Astrocyte of the spinal cord (primary cell): ENCODE measurements at places on chromosomes 2 and 18.
A peak's percentile ranks its signal among the peaks of the same experiment; 100 is the strongest.

DNA sequence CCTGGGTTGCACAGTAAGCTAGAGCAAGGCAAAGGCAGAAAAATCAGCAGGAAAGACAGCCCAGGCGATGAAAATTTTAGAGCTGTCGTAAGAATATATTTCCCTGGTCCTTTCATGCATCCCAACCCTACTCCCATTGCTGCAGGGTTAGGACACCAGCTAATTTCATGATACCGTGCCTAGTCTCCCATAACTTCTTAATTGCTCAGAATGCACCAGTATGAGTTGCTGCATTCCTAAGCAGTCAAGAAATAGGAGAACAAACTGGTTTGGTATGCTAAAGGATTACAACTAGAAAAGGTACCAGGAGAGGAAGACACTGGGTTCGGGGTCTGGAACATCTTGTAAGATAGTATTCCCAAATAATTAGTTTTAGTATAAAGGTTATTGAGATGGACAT, 269.4 kb upstream of the NRXN1 start:
- no peak for DNase-seq

GRCh38 chr2:113080134-113080533, 12.4 kb downstream of the IL1F10 start:
- DNase-seq: peak; percentile 12

- peak; percentile 22 for DNase-seq
Observed at GRCh38 chr2:240149943-240150784, 9.7 kb upstream of the OTOS start.

DNA sequence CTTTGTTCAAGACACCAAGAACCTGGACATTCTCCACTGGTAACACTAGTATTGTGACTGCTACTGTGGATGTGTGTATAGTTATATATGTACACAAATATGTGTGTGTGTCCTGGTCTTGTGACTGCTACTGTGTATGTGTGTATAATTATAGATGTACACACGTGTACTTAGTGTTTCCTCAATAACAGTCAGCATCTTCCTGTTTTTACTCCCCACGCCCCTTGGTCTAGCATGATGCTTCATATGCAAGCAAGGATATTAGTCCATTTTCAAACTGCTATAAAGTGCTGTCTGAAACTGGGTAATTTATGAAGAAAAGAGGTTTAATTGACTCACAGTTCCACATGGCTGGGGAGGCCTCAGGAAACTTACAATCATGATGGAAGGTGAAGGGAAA, 802.7 kb downstream of the RNF144A start:
- no peak for DNase-seq

- DNase-seq: no peak
Observed at GRCh38 chr18:60372132-60372531, 443 bp downstream of the MC4R start.

GRCh38 chr2:121288454-121289231, 3.6 kb upstream of the TFCP2L1 start:
- no peak for DNase-seq

DNA sequence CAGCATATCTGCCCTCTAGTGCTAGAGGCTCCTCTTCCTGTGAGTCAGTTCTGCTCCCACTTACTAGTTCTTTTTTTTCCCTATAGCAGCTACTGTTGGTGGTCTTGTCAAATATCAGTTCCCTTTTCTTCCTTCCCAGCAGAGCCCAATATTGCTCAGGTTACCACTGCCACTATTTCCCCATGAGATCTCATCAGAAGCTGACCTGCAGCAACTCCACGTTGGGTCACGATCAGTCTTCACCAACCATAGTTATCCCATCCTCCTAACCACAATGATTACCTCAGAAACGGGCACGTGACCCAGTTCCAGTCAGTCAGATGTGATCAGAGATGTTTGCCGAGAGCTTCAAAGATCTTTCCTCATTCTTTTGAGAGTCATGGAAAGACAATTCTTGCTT, 59.7 kb upstream of the CAPN13 start:
- no peak for DNase-seq

DNA sequence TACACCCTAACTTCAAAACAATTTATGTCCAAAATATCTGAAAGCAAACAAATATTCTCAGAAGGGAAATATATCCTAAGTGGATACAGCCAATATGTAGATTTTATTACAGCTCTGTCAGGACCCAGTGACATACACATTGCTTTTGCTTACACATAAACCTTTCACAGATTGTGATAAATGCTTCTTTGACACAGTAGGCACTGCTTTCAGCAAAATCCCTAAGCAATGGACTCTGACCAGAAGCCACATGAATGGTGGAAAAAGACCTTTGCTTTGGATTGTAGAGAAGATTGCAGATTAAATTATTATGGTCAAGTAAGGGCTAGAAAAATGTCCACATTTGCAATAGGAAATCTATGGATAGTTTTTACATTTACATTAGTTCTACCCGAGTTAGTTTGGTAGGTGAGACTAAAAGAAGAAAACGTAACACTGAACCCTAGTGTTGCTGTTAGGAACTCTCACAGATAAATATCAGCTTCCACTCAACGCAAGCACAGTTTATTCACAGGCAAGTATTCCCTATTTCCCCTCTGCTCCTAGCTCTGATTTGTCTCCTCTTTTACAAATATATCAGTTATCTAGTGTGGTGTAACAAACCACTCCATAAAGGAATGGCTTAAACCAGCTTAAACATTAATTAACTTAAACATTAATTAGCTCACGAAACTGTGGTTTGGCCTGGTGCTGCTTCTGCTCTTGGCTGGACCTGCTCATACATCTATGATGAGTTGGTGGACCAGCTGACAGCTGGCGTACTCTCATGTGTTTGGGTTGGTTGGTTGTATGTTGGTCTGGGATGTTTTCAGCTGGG, 23.6 kb upstream of the SERPINE2 start:
- no peak for DNase-seq

GRCh38 chr18:2656981-2657512, 1.5 kb downstream of the SMCHD1 start:
- peak; percentile 24 for DNase-seq

GRCh38 chr2:161414042-161415033, 1.8 kb upstream of the TBR1 start:
- DNase-seq: peak; percentile 29

GRCh38 chr18:58139459-58140386, 95.7 kb downstream of the NEDD4L start:
- DNase-seq: no peak

DNA sequence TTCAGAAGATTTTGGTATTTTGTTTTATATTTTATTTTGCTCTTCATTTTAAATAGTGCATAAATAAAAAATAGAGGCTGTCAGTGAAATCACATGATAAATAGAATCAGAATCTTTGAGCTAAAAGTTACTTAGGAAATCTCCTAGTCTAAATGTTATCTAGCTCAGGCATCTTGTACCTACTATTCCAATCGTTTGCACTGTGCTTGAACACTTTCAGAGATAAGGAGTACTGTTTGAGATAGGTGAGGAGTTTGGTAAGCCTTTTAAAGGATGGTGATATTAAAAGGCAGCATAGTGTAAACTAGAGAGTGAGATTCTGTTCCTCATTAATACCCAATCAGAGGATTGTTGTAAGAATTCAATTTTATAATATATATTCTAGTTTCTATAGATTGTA, 157.2 kb upstream of the MYO3B start:
- DNase-seq: no peak

GRCh38 chr2:10028988-10029874, 14.1 kb upstream of the KLF11 start:
- peak; percentile 49 for DNase-seq

DNA sequence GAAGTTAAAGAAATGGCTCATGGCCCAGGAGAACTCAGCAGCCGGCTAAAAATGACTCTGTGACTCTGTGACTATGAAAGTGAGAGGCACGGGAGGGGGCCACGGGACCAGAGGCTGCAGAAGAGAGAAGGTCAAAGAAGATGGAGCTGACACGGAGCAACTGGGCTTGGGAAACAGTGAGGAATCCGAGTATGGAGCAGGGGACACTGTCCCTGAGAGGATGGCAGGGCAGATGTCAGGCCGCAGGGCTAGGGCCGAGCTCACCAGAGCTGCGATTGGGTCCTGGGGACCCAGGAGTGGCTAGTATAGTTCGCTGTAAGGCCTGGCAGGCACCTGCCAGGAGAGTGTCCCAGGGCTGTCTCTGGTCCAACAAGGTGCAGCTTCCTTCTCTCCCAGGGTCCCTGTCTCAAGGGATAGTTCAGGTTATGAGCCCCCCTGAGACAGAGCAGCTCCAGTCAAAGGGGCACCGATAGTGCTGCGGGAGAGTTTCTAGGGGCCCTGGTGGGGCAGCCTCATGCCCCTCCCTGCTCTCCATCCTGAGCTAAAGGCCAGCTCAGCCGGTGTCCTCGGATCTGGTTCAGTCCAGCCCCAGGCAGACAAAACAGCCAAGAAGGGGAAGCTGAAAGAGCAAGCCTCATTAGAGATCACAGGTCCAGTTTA, 42.7 kb downstream of the CIB4 start:
- DNase-seq: no peak

DNA sequence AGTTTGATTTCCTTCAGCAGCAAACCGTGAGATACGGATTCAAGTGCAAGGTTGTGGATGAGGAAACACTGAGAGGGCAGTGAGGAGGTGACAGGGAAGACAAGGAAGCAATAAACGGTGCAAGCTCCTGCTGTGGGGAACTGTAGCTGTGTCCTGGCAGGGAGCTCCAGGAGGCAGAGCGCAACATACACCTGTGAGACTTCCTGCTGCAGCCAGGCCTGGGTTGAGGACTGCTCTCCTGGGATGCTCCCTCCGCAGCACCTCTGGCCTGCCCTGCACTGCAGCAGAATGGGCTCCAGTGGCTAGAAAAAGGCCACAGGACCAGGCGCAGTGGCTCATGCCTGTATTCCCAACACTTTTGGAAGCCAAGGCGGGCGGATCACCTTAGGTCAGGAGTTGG, 85.5 kb downstream of the MRO start:
- no peak for DNase-seq

GRCh38 chr2:26724784-26725520, 32.4 kb downstream of the KCNK3 start:
- no peak for DNase-seq

DNA sequence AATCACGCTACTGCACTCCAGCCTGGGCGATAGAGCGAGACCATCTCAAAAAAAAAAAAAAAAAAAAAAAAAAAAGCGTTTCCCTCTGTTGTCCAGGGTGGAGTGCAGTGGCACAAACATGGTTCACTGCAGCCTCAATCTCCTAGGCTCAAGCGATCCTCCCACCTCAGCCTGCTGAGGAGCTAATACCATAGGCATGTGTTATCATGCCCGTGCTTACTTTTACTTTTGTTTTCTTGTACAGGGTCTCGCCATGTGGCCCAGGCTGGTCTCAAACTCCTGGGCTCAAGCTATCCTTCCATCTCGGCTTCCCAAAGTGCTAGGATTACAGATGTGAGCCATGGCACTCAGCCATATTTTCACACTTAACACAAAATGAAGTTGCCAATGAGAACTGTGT, 37.5 kb downstream of the PSME4 start:
- DNase-seq: no peak

DNA sequence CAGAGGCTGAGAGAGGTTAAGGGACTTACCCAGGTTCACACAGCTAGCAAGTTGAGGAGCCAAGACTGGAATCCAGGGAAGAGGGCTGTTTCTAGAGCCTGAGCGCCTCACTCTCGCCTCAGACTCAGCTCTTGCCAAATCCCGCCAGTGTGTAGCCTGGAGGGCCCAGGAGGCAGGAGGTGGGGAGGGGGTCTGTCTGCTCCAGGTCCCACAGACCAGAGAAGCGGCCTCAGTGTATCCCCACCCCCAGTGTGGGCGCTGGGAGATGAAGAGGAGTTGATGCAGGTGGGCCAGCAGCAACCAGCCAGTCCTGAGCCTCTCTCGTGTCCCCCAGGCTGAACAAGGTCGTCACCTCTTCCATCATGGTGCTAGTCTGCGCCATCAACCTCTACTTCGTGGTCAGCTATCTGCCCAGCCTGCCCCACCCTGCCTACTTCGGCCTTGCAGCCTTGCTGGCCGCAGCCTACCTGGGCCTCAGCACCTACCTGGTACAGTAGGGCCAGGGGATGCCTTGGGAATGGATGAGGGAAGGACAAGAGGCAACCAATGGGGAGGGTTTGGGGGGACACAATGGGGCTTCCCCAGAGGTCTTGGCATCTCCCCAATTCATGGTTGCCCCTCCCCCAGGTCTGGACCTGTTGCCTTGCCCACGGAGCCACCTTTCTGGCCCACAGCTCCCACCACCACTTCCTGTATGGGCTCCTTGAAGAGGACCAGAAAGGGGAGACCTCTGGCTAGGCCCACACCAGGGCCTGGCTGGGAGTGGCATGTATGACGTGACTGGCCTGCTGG, 5.2 kb upstream of the CTDSP1 start:
- DNase-seq: no peak

- no peak for DNase-seq
Observed at GRCh38 chr2:47211497-47212011, 56.4 kb upstream of the STPG4 start.

DNA sequence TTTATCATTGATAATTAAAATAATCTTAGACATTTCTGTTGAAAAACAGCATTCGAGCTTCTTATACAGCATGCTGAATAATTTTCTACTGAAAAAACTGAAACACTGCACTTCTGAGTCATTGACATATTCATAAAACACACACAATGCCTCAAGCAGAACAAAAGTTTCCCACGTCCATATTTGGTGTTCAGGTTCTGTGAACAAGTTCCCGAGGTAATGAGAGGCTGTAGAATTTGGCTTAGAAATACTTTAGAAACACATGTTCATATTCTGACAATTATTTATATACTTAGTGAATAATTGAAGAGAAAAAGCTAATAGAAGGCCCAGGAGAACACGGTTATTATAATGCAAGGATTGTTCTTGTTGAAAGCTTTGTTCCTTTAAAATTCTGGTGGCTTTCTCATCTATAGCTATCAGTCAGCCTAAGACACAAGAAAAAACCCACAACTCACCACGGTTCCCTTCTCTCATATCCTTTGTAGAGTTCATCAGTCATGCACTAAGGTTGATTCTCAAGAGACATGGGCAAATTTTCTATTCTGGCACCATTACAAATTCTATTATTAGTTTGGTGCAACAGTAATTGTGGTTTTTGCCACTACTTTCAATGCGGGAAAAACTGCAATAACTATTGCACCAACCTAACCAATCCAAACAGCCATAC, 194.4 kb downstream of the TMX3 start:
- peak; percentile 75 for DNase-seq

DNA sequence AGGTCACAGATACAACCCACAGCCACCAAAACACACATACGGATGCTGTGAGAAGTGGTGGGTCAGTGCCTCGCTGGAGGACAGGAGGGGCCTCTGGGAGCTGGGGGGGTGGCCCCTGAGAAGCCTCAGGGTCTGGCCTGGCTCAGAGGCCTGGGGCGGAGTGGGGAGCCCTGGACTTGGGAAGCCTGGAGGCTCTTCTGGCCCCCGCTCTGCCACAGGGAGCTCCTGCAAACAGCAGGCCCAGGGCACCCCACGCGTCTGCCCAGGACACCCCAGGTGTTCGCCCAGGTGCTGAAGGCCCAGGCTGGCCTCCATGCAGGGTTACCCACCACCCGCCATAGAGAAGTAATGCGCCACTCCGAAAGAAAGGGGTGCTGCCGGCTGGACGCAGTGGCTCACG, 25.9 kb downstream of the THAP4 start:
- no peak for DNase-seq
